IPS DF 6.9 (cell line): ENCODE measurements at places on chromosomes 7 and 10.
A peak's percentile ranks its signal among the peaks of the same experiment; 100 is the strongest.

GRCh38 chr10:123187781-123188180 lies 33.6 kb downstream of the BUB3 start:
- no peak overlapping the region for H3K4me3 ChIP-seq
- H3K36me3 ChIP-seq, result no peaks in the 10 kb centered on the region
- H3K27ac ChIP-seq, result no peak overlapping the region
- H3K4me1 ChIP-seq, result no peaks in the 10 kb centered on the region

- H3K4me1 ChIP-seq, result peaks cover 2% of the 10 kb centered on the region; the same call in 1 of the 2 replicates
- no peaks in the 10 kb centered on the region for H3K27me3 ChIP-seq
- H3K36me3 ChIP-seq, result no peaks in the 10 kb centered on the region
- H3K4me3 ChIP-seq, result no peak overlapping the region
- DNase-seq, result no peak
- no peak overlapping the region for H3K27ac ChIP-seq
Observed at GRCh38 chr10:30387646-30388243, 38.7 kb upstream of the MTPAP start.

- no peak within 1 kb of the TSS for H3K27ac ChIP-seq
- DNase-seq, result peak; percentile 5
- no peaks in the 10 kb centered on the region; the same call in 1 of the 2 replicates for H3K4me1 ChIP-seq
- peak within 1 kb of the TSS; percentile 45; the same call in 1 of the 2 replicates for H3K4me3 ChIP-seq
Observed at GRCh38 chr7:93921607-93922566, at the start of gene GNG11. TSS of gene GNG11 (plus strand) at chr7:93921735. CDS start at chr7:93922138, 403 bp downstream.

DNA sequence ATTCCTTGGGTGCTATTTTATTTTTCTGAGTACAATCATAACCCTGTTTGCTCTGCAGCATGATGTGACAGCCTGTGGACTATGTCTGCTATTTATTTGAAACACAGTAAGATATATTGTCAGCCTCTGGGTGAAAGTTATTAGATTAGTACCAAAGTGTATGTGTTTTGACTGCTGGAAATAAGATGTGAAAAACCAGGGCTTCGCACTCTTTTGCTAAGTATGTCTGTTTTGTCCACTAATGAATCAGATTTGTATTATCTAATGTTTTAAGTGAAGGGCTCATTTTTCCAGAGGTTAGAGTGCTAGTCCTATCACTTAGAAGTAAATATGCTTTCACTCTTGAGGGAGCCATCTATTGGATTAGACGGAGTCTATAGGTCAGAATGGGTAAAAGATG lies 569.8 kb upstream of the FZD8 start:
- H3K27me3 ChIP-seq, result no peaks in the 10 kb centered on the region
- no peak overlapping the region for H3K27ac ChIP-seq
- no peaks in the 10 kb centered on the region for H3K36me3 ChIP-seq
- H3K4me3 ChIP-seq, result no peak overlapping the region
- DNase-seq, result no peak

DNA sequence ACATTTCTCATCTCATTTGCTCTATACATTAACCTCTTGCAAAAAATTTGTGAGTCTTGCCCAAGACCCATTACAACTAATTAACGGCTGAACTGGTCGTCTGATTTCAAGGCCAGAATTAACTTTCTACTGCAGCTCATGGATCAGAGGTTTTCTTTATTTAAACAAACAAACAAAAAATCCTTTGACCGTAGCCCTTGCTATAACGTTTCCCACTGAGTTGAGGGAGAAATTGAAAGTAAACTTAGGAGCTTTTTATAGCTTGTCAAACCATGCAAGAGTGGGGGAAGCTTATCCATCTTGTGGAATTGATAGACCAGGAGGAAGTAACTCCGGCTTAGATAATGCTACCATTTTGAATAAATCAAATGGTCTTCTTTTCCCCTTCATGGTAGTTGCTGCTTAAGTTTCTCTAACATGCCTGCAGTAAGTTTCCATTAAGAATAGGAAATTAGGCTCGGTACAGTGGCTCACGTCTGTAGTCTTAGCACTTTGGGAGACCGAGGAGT lies 3.3 kb downstream of the SRGN start:
- no peak for DNase-seq
- H3K4me3 ChIP-seq, result no peak overlapping the region

GRCh38 chr7:101941481-101942383 lies 124.3 kb downstream of the CUX1 start:
- no peak for DNase-seq
- no peaks in the 10 kb centered on the region for H3K27me3 ChIP-seq
- no peak overlapping the region for H3K4me3 ChIP-seq
- H3K27ac ChIP-seq, result no peak overlapping the region
- H3K4me1 ChIP-seq, result peaks cover 6% of the 10 kb centered on the region
- no peaks in the 10 kb centered on the region; the same call in 1 of the 2 replicates for H3K36me3 ChIP-seq

DNA sequence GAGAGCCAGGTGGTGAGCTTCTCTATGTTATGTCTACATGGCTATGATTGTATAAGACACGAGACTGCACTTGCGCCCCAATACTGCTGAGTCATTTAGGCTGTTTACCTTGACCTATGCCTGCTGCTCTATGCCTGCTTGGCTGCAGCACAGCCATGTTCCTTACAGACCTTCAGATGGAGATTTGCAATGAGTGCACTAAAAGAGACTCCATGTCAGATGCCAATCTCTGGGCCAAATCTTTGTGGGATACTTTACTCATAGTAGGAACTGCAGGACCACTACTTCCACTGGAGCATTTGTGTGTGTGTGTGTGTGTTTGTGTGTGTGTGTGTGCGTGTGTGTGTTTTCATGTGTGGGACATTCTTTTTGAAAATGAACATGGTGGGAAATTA lies 50.0 kb upstream of the KMT2E start:
- no peak for DNase-seq
- no peak overlapping the region for H3K4me3 ChIP-seq
- no peaks in the 10 kb centered on the region for H3K4me1 ChIP-seq
- no peak overlapping the region for H3K27ac ChIP-seq
- no peaks in the 10 kb centered on the region for H3K27me3 ChIP-seq

DNA sequence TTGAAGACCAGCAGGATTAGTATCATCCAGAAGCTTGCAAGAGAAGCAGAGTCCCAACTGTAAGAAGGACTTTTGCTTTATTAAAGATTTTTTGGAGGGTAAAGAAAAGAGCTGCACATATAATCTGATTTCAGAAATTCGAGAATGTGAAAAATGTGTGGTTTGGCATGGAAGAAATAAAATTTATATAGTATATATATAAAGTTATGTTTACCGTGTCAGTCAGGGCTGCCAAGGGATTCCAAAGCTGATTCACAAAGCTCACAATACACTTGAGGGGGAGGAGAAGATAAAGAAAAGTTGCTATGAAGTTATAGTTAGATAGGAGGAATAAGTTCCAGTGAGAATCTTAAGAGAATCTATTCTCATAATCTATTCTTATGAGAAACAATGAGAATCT lies 231.8 kb upstream of the CACNA2D1 start:
- H3K36me3 ChIP-seq, result no peaks in the 10 kb centered on the region
- no peaks in the 10 kb centered on the region for H3K27me3 ChIP-seq
- no peak overlapping the region for H3K27ac ChIP-seq
- no peak for DNase-seq

DNA sequence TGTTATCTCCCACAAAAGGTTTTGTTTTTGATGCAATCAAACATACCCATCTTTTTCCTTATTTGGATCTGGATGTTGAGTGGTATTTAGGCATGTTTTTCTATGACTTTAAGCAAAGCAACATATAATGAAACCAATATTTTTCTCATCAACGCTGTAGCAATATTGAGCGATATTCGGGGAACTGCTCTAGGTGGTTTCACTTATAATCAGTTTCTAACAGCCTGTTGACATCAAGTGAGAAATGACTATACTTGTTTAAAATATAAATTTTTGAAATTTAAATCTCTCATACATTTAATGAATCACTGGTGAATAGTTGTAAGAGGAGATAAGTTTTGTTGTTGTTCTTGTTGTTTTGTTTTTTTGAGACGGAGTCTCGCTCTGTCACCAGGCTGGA lies 52.8 kb upstream of the CCAR1 start:
- H3K36me3 ChIP-seq, result no peaks in the 10 kb centered on the region; the same call in 1 of the 2 replicates
- H3K27me3 ChIP-seq, result no peaks in the 10 kb centered on the region
- no peak for DNase-seq
- H3K4me1 ChIP-seq, result no peaks in the 10 kb centered on the region
- H3K4me3 ChIP-seq, result no peak overlapping the region
- H3K27ac ChIP-seq, result no peak overlapping the region

DNA sequence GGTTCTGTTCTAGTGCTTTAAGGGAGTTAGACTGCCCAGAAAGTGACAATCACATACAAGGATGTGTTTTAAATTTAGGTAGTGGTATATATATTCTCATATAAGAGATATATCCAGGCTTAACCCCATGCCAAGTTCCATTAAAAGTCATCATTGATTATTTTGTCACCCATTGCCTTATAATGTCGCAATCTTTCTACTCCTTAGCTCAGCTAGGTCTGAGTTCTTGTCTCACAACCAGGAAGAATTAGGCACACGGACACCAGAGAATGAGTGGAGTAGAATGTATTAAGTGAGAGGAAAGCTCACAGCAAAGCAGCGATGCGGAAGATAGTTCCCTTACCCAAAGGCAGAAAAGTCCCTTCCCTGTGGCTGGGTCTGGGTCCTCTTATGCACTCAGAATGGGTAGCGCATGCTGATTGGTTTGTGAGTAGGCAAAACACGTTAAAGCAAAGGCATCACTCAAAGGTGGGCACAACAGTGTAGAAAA lies 197.2 kb upstream of the AHR start:
- H3K4me1 ChIP-seq, result no peaks in the 10 kb centered on the region
- H3K36me3 ChIP-seq, result no peaks in the 10 kb centered on the region
- no peak overlapping the region for H3K4me3 ChIP-seq
- DNase-seq, result no peak
- H3K27me3 ChIP-seq, result no peaks in the 10 kb centered on the region
- no peak overlapping the region for H3K27ac ChIP-seq

DNA sequence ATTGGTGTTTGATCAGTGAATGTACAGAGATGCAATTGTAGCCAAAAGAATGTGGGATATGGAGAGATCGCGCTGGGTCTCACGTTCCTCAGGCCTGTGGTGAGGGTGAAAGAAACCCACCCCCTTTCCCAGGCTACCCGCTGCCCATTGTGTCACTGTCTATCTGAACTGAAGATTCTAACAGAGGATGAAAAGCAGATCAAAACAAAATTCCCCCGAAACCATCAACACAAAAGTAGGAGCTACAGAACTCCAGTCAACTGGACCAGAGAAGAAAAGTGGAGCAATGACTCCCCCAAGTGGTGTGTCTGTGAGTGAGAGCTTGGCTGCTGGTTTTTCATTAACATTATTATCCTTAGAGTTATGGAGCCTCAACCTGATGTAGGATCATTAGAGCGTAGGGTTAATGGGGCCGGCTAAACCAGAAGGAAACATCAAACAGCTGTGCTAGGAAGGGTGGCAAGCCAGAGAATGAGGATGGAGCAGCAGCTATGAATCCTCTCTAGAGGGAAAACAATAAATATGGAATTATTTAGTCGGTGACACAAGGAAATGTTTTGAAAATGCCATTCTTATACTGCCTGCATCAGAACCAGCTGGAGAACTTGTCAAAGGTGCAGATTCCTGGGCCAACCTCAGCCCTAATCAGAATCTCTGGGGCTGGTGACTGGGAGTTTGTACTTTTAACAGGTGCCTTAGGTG lies 38.3 kb downstream of the AKR1B1 start:
- no peaks in the 10 kb centered on the region for H3K4me1 ChIP-seq
- no peaks in the 10 kb centered on the region for H3K36me3 ChIP-seq
- H3K27me3 ChIP-seq, result no peaks in the 10 kb centered on the region
- DNase-seq, result peak; percentile 31
- no peak overlapping the region for H3K4me3 ChIP-seq

DNA sequence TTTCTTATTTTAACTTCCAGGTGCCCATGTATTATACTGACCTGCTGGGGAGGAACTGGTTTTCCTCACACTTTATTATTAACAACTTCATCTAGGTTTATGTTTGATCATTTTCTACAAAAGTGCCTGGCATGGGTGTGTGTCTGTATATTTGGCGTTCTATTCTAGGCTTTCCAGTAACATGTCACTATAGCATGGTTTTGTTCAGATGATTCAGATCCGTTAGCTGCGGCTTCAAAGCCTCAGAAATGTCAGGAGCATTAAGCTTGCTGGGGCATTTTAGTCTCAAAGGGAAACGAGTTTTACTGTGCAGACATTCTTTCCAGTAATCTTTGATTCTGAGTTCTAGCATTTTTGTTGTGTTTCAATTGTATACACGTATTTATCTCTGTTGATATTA lies 2.3 kb downstream of the INPP5A start:
- H3K4me3 ChIP-seq, result no peak overlapping the region
- no peak overlapping the region for H3K27ac ChIP-seq
- H3K36me3 ChIP-seq, result no peaks in the 10 kb centered on the region

GRCh38 chr7:36165059-36165458 lies 12.0 kb downstream of the EEPD1 start:
- DNase-seq, result no peak
- no peaks in the 10 kb centered on the region for H3K4me1 ChIP-seq
- no peaks in the 10 kb centered on the region for H3K36me3 ChIP-seq
- no peak overlapping the region for H3K27ac ChIP-seq

- DNase-seq, result no peak
- no peak overlapping the region for H3K4me3 ChIP-seq
- no peaks in the 10 kb centered on the region for H3K36me3 ChIP-seq
- no peaks in the 10 kb centered on the region for H3K27me3 ChIP-seq
Observed at GRCh38 chr10:121709675-121710073, 111.4 kb upstream of the FGFR2 start.

- no peak for DNase-seq
- H3K36me3 ChIP-seq, result no peaks in the 10 kb centered on the region
- no peak overlapping the region for H3K27ac ChIP-seq
- H3K27me3 ChIP-seq, result no peaks in the 10 kb centered on the region
- H3K4me3 ChIP-seq, result no peak overlapping the region
Observed at GRCh38 chr10:34010891-34011290, 676.4 kb upstream of the NRP1 start.

DNA sequence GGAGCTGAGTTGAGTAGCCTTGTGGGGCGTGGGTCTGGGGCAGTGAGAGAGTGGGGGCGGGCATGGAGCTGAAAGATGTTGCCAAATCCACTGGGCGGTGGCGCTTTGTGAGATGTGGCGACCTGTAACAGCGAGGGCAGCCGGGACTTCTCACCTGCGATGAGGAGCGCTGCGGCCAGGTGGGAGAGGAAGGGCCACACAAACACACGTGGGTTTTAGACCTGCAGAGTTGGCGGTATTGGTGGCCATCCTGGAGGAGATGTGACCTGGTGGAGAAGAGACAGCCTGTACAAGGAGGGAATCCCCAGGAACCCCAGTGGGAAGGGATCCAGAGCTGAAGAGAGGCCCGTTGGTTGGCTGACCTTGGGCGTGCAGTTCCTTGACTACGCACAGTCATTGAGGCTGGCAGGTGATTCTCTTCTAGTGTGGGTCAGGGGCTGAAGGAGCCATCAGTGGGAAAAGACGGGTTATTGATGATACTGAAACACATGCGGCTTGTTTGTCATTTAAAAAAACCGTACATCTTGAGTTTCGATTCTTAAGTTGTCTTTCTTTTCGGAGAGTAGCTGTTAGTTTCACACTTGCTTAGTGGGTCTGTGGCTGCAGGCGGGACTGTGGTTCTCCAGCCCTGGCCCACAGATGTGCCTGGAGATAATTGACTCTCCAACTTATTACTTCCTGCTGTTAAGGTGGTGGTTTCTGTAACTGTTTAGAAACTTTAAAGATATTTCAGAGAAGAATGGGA lies 2.4 kb downstream of the CHST12 start:
- H3K27ac ChIP-seq, result no peak overlapping the region
- DNase-seq, result no peak
- peaks cover 5% of the 10 kb centered on the region for H3K4me1 ChIP-seq
- peaks cover 3% of the 10 kb centered on the region; the same call in 1 of the 2 replicates for H3K36me3 ChIP-seq
- H3K27me3 ChIP-seq, result no peaks in the 10 kb centered on the region
